Renal cortex interstitium (tissue), 15 donors: ENCODE measurements at places on chromosomes 12 and 14. TPM values are rescaled to one million over a fixed set of nuclear protein-coding genes. Genes with fewer than 3 reads are reported as not detected.

Gene CCDC177
- 0.11 TPM for polyA plus RNA-seq

Gene ACTR6
- 33.5 TPM for polyA plus RNA-seq

DNA sequence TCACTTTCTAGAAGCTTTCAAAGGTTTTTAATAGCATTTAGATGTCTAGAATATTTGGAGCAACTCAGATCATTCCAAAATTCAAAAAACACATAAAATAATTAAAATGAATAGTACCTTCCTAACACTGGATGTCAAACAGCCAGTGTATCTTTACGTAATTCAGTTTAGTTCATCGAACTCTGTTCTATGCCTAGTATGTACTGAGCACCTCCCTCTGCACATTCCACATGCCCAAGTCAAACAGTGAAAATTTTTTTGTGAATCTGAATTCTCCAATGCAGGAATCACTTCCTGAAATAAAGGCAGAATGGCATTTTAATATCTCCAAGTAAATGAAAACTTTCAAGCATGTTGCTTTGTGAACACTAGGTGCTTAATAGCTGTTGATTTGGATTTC, 192.3 kb downstream of the C12orf42 start:
- DNase-seq, result no peak

- no peak for DNase-seq
Observed at GRCh38 chr12:95262808-95263207, 45.2 kb downstream of the VEZT start.

- no peak for DNase-seq
Observed at GRCh38 chr12:44765796-44766195, 110.3 kb downstream of the NELL2 start.

DNA sequence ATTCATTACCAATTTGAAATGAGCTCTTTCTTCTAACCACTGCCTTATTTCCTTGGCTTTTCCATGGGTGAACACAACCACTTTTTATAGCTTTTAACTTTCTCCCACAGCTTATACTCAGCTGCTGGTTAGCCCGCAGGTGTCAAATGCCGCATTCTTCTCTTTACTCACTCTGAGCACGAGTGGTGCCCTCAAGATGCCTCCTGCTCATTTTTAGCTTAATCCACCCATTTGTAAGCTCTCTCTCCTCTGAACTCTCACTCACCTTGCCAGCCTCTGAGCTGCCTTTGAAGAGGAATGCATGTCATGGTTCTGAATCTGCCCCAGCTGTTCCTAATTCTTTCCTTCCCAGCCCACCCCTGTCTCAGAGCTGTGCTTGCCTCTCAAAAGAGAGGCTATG, 449.4 kb upstream of the PRICKLE1 start:
- no peak for DNase-seq
